ENCODE measurements at places on chromosomes 3 and 15.
A peak's percentile ranks its signal among the peaks of the same experiment; 100 is the strongest.

- no peak for DNase-seq
Measured at GRCh38 chr3:46163556-46164041, 44.5 kb downstream of the CCR1 start.

DNA sequence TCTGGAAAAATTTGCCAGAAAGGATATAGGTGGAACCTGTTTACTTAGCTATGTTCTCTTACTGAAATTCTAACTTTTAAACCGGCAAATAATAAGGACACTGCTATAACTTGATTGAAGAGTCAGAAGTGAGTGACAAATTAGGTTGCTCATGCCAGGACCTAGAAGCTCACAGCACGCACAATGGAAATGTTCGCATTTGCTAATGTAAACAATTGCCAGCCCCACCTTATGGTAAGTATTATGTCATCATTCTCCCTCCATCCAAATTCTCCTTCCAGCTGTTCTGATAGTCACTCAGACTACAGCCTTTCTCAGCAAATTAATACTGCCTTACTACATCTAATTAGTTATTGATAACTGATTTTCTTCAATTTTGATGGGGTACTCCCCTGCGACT is 4.8 kb upstream of the STXBP5L start:
- no peak for DNase-seq

GRCh38 chr15:81858586-81858985 is 187.2 kb downstream of the MEX3B start:
- DNase-seq: no peak

DNA sequence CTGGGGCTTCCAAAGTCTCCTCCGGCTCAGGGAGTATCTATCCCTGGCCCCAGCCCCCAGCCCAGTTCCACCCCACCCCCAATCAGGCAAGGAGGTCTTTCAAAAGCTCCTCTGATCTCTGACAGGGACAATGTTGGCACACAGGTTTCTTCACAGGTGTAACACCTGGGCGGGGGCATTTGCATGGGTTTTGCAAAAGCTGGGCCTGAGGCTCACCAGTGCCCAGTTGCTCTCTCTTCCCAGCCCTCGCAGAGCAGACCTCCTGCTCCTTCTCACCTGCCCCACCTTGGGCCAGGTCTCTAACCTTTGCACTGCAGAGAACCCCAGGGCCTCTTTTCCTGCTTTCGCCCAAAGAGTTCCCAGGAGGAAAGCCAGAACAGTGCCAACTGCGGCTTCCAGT is 8.6 kb upstream of the CSK start:
- DNase-seq: no peak

GRCh38 chr3:125318871-125319270 is 56.3 kb downstream of the ZNF148 start:
- DNase-seq: no peak

GRCh38 chr3:127848131-127849129 is 26.1 kb upstream of the MGLL start:
- DNase-seq: peak; percentile 35

DNA sequence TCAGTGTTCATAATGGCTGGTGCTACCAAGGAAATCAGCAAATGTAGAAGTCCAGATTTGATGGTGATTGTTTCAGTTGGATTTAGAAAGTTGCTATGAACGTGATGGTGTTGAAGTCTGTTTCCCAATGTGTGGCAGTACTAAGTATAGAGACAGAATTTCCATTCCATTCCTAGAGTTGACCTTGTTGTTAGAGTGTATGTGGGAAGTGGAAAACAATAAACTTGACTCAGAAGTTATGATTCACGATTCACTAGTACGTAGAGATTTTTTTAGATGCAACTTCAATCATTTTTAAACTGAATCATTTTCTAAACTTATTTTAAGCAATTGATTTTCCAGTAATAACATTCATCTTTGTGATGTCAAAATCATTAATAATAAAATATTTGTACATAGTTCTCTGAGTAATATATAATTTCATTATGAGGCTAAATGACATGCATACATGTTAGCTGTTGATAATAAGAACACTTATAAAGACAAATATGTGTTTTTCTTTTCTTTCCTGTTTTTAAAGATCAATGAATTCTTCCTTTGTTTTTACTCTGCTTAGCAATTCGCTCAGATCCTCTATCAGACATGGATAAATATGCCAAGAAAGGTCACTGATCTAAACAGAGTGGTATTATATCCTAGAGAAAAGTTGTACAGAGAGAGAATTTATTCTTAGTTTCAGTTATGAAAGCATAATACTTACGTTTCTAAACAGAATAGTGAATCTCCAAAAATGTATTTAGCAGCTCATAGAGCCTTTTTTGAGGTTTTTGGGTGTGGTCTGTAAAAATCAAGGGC is 108.8 kb upstream of the GPR149 start:
- DNase-seq: no peak

DNA sequence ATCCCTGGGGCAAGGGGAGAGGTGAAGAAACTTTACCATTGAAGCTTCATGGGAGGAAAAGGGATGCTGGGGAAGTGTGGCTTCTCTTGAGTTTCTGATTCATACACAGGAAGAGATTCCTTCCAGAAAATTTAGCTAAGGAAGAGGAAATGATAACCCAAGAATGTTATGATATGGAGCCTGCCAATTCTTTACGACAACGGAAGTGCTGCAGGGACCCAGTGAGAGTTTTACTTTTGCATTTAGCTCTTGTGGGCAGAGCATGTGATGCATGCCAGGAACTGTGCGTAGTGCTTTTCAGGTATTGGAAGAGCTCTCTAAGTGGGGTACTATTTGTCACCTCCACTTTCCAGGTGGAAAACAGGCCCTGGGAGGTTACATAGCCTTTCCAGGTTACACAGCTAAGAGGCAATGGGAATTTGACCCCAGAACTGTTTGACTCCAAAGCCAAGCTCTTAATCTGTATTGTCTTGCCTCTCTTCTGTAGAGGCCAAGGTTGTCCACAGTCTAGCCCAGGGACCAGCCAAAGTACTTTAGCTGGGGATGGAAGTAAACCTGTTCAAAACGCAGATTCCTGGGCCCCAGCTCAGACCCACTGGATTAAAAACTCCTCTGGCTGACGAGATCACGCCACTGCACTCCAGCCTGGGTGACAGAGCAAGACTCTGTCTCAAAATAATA is 23.0 kb downstream of the CMTM7 start:
- peak; percentile 74 for DNase-seq

DNA sequence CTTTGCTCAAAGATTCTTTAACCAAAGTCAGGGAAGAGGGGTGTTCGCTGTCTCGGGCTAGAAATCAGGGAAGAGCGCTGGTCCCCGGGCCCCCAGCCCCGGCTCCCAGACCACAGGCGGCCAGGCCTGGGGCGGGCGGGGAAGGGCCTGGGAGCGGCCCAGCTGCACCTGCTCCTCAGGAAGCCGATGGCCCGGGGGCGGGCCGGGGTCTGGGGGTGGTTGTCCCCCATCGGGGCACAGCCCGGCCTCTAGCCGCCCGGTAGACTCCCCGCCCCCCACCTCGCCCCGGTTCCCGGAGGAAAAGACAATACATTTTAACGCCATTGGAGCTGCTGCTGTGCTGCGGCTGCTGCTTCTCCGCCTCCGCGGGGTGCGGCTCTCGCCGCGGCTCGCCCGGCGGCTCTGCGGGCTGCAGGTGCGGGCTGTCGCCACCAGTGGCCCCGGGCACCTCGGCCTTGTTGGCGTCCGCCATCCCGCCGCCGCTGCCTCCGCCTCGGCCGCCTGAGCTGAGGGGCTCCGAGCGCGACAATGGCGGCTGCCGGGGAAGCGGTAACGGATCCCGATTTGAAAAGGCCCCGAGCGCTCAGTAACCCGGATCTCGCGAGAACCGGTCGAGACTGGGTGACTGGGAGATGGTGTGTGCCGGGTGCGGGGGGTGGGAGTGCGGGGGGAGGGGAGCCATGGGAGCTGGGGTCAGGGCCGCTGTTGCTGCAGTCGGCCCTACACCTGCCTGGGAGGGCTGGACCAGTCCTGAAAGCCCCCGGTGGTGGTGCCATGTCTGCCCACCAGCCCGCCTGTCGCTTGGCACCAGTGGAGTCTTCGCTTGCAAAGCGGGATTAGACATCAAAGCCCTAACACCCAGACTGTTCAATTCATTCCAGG is at the start of gene MYEF2:
Gene MYEF2 (minus strand): TSS at position 530 of the 882 bp plus-strand sequence. CDS start 58 bp downstream, at position 472.
- peak; percentile 70 for DNase-seq

DNA sequence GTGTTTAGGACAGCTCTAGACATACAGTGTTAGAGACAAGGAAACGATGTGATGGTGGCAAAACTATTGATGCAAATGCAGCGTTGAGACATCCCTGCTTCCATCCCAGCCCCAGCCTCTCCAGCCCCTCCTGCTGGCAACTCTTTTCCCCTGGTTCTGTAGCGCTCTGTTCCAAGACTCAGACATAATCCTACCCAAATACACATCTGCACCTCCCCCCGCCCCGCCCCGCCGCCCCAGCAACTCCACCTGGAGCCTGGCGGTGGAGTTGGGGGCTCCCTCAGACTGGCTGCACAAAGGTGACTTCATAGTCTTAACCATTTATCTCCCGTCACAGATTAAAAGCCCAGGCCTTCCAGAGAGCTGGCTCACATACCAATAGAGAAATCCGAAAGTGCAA is 7.2 kb upstream of the SEC22A start:
- peak; percentile 17 for DNase-seq

DNA sequence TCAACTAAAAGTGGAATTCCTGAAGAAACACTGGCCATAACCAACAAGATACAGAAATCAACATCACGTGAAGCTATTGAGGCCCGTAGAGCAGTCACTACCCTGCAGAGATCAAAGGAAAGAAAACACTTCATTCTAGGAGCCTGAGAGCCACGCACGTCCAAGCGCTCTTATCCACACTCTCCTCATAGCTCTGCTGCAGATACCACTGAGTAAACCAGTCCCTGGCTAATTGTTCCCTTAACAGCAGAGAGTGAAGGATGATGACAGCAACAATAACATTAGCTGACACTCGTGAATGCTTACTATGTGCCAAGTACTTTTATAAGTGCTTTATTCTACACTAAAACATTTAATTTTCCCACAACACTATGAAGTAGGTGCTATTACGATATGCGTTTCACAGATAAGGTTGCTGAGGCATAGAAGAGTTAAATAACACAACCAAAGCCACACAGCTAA is 271.0 kb upstream of the GADL1 start:
- DNase-seq: peak; percentile 37

- DNase-seq: no peak
Measured at GRCh38 chr15:92528736-92529135, 126.8 kb downstream of the FAM174B start.

- no peak for DNase-seq
Measured at GRCh38 chr3:120683671-120684301, 1.7 kb upstream of the HGD start.

GRCh38 chr3:127419641-127420553 is 132.1 kb upstream of the PRR20G start:
- DNase-seq: no peak

DNA sequence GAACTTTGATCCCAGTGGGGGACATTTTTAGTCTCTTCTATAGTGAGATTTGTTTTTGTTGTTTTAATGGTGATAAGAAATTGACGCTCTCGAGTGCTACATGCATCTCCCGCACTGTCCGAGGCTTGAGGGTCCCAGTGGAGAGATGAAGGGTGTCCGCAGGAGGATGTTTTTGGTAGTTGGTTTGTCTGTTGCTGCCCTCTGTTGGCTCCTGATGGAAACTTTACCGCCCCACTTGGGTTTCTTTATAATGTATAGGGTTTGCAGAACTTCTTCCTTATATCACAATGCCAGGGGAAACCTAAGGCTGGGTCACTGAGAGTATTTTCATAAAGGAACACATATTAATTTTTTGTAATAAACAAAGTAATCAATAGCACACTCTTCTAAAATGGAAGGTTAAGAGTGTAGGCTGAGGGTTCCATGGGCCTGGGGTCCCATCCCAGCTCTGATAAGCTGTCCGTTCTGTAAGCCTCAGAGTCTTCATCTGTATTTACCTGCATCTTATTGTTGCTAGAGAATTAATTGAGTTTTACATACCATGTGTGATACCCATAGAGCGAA is 185.3 kb upstream of the FEZF2 start:
- DNase-seq: peak; percentile 25

DNA sequence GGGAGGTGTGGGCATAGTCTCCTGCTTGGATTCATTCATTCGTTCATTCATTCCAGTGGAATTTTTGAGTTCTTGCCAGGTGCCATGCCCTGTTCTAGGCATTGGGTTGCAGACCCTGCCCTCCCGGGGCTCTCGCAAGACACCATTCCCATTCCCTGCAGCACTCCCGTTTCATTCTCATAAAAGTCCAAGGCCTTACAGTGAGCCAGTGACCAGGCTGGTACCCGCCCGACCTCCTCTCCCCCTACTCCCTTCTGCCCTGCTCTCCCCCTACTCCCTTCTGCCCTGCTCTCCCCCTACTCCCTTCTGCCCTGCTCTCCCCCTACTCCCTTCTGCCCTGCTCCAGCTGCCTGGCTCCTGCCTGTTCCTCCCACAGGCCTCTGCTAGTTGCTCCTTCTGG is 41.9 kb downstream of the AMOTL2 start:
- no peak for DNase-seq

GRCh38 chr3:14329116-14329830 is 73.1 kb upstream of the SLC6A6 start:
- DNase-seq: no peak

DNA sequence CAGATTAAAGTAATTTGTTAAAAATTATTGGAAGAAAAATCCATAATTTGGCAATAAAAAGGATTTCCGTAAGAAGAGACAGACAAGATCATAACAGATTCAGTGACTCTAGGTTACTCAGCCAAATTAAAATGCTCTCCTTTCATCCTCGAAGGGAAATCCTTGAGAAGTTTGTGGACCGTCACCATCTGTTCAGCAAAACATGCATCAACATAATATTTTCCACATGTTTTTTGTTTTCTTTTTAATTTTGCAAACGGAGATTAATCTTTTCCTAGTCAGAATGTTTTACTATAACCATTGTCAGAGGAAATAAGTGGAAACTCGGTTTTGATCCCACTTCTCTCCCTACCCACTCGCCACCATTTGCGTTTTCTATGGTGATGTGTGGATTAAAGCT is 128.3 kb downstream of the TMCO5A start:
- DNase-seq: no peak

DNA sequence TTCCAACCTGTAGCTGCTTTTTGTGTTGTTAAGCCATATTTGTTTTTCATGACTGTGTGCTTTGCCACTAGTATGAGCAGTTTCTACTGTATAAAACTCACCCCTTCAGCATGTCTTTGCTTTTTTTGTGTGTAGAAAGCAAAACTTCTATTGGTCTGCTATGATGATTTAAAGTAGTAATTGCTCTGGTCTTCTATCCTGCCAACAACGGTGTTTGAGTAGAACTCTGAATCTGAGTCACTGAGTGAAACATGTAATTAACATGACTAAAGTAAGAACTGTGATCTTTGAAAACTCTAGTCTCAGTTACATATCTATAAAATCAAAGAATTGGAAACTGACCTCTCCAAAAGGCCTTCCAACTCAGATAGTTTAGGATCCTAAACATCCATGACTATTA is 133.6 kb downstream of the TPRG1 start:
- no peak for DNase-seq

DNA sequence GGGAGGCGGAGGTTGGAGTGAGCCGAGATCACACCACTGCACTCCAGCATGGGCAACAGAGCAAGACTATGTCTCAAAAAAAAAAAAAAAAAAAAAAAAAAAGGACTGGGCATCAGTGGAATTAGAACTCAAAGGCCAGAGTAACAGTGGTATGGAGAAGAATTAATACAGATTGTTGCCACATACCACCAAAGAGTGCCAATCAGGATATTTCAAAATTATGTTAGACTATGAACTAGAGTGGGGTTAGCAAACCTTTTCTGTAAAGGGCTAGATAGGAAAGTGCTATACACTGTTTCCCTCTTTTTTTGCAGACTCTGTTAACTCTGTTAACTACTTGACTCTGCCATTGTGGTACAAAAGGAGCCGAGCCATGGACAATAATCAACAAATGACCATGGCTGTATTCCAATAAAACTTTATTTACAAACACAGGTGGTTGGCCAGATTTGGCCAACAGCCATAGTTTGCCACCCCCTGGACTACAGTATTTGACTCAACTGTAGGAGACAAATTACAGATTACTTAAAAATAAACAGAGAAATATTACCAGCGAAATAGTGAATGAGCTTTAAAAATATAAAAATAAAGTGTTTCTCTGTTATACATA is 28.6 kb downstream of the DPH3 start:
- no peak for DNase-seq

Data from brain microvascular endothelial cell (primary cell).